ENCODE measurements at places on chromosomes 6 and 20. TPM values are rescaled to one million over a fixed set of nuclear protein-coding genes. Genes with fewer than 3 reads are reported as not detected.

Gene IL17F
- total RNA-seq = not detected

- no peak overlapping the region for H3K27ac ChIP-seq
- no peak for DNase-seq
- H3K4me1 ChIP-seq = no peaks in the 10 kb centered on the region
- H3K4me3 ChIP-seq = no peak overlapping the region
- no peaks in the 10 kb centered on the region for H3K36me3 ChIP-seq
- H3K27me3 ChIP-seq = no peaks in the 10 kb centered on the region
These were observed 8.1 kb downstream of the CRISP3 start for GRCh38 chr6:49736017-49736508.

DNA sequence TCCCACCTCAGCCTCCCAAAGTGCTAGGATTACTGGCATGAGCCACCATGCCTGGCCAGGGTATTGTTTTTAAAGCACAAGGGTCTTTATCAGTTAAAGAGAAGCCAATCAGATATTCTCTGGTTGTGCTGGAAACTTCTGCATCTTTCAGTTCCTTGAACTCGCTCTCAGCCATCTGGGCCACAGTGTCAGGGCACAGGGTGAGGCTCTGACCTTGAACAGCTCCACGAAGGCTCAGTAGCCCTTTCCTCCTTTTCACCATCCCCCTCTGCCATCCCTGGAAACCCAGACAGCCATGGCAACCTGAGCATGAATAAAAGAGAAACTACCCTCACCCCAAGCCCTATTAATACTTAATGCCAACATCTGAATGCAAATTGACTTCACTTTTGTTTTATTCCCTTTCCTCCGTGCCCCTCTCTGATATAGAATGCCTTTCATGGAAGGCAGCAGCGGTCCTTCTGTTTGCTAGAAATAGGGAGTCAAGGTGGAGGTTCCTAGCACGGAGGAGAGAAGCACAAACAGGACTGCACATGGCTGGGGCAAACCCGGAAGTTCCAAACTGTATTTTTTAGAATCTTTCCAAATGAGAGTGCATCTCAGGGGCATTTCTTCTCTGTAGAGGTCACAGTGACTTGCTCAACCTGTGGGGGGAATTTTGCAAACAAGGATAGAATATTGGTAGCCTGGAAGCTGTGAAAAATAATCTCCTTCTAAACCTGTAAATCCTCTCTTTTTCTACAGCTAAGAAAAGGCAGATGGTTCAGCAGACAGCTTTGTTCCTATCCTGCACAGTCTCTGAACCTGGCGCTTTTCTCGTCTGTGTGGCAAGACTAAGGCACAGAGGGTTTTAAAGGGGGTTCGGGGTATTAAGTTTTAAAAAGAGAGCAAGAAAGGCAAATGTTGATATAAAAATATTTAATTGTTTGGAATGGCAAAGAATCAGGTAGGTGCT lies 176.4 kb upstream of the RREB1 start:
- H3K4me1 ChIP-seq = no peaks in the 10 kb centered on the region
- no peak for DNase-seq
- no peaks in the 10 kb centered on the region for H3K27me3 ChIP-seq
- H3K4me3 ChIP-seq = no peak overlapping the region
- no peak overlapping the region for H3K27ac ChIP-seq
- no peaks in the 10 kb centered on the region for H3K36me3 ChIP-seq

DNA sequence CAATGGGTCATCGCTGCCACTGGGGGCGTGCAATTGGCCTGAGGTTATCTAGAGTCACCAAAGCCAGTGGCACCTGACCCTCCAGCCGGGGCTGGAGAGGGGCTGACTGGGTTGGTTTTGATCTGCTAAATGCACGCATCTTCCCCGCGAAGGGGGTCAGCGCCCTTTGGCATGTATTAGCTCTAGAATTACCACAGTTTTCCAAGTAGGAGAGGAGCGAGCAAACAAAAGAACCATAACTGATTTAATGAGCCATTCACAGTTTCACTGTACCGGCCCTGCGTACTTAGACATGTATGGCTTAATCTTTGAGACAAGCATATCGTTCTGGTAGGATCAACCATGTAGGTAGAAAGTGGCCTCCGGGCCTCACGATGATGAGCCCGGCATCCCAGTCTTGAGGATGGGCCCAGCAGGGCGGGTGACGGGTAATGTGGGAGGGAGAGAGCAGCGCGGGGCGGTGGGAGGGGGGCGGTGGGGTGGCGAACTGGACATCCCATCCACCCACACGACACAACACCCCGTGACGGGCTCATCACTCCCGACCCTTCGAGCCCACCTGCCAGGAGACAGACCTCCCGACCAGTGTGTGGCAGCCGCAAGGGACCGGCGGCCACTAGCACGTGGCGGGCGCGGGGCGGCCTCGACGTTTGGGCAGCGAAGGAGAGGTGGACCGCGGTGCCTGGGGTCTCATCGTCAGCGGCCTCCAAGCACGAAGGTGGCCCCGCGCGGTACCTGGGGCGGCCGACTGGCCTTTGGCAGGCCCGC lies 1957.5 kb upstream of the DEFB115 start:
- no peak overlapping the region for H3K4me3 ChIP-seq
- no peaks in the 10 kb centered on the region for H3K27me3 ChIP-seq
- H3K4me1 ChIP-seq = no peaks in the 10 kb centered on the region
- H3K36me3 ChIP-seq = no peaks in the 10 kb centered on the region
- H3K27ac ChIP-seq = no peak overlapping the region

Gene TFEB
- 4.7 TPM for total RNA-seq
